ENCODE measurements at places on chromosomes 5 and 9.

- no peak for DNase-seq
Measured at GRCh38 chr5:138655530-138656190, 80.5 kb upstream of the HSPA9 start.

DNA sequence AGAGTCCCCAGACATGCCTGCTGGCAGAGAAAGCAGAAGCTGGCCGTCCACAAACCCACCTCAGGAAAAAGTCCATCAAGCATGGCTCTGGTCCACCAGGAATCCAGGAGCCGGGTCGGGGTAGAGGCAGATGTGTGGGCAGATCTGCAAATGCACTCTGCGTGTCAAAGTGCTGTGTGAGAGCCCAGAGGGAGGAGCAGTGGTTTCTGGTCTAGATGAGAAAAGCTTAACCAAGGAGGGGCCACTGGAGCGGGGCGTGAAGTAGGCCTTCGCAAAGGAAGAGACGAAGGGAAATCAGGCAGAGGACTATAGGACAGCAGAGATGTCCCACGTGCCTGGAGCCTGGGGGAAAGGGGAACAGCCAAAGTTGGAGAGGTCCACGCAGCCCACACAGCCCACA lies 40.0 kb downstream of the TTLL11 start:
- no peak for DNase-seq

- DNase-seq, result no peak
Measured at GRCh38 chr5:83428126-83428525, 43.4 kb upstream of the VCAN start.

DNA sequence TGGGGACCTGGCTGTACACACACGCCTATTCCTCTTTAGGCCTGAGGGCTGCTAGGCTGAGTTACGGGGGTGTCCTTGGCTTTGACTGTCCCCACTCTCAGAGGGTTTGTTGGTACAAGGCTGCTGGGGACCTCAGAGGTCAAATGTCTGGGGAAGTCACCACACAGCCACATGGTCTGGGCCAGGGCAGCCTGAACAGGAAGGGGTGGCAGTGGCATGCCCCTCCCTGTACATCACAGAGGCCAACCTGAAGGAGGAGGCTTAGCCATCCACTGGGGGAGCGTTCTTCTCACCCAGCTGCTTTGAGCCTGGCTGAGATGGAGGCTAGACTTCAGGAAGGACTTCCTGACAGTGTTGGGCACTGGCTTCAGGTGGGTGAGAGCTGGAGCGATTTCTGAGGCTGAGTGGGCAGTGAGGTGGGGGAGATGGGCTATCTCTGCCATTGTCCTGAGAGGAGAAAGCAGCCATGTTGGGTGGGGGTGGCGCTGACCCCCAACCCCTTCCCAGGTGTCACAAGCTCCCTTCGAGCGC lies 36.3 kb downstream of the CXXC5 start:
- DNase-seq, result no peak

DNA sequence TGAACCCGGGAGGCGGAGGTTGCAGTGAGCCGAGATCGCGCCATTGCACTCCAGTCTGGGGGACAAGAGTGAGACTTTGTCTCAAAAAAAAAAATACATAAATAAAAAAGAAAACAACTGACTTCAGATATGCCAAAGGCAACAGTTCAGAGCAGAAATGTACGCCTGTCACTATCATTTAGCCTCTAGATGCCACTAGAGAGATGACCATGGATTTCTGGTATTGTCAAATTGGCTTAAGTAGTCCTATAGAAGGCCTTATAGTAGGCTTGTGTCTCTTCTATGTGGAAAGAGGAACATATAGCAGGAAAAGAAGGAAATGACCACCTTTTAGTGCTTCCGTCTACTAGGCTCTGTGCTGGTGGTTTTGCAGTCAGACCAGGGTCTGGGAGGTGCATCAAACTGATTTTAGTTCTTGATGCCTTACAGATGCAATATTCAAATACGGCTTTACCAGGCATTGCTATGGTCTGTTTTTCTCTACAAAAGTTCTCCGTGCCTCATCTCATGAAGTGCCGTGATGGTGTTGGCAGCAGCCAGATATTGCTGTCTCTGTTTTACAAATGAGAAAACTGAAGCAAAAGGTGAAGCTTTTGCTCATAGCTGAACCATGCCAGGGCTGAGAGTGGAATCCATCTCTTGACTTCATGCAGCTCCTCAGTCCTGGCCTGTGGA lies 17.2 kb downstream of the AGXT2 start:
- no peak for DNase-seq

DNA sequence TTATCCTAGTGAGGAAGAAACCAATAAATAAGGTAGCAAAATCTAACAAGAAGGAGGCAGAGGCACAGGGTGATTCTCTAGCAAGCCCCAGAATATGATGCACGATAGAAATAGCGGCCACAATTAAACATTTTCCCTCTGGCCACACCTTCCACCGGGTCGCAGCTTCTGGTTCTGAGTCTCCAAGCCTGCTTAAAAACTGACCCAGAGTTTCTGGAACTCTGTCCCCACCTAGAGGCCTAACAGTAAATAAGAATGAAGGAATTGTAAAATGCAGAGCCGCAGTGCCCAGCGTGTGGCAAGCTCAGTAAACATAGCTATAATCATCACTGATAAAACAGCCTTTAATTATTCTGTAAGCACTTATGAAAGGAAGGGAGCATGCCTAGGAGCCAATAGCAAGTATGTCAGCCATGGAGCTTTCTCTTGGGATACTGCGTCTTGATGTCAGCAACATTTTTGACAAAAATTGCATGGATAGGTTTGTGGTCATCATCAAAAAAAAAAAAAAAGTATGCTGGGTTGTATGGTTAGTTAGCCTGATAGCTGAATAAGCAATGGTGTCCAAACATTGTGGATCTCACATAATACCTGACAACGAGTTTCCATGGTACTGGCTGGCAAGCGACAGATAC lies 465.5 kb downstream of the DNAH5 start:
- peak; percentile 49 for DNase-seq

GRCh38 chr5:81631124-81631523 lies 119.8 kb downstream of the SSBP2 start:
- DNase-seq, result no peak

DNA sequence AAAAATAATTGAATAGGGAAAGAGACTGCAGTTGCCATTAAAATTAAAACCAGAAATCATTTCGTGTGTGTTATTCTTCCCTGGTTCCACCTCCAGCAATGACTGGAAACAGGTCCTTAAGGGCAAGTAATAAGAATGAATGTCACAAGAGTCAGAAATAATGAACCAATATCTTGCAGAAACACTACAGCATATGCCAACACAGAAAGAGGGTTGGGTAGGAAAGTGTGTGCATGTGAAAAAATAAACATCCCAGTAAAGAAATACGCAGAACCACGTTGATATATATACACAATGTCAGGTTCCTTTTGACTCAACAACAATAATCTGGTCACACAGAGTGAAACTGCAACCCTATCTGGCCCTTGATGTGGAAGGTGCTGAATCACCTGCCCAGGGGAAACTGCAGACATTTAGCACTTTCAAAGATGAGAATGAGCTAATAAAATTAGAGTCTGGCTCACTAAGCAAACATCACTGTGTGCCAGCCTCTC lies 15.0 kb downstream of the HMHB1 start:
- DNase-seq, result peak; percentile 76

DNA sequence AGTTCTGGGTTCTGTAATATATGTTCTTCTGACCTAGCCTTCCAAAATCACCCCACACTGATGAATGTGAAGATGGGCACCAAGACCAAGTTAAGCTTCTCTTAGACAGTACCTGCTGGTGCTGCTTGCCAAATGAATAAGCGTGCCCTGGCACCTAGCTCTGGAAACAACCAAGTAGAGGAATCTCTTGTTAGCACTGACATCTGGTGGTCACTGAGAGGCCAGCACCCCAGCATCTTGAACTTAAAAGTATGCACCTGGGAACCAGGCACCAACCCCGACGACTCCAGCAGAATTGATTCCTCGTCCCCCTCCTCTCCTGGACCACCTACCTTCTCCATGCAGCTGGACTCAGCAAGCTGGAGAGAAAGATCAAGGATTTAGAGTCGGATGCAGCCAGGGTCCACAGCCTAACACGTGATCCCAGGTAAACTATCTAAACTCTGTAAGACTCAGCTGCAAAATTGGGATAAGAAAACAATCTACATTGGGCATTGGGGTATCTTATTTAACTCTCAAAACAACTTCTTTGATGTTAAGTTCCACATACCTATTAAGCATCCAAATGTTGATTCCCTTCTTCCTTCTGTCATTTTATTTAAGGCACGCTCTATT lies 89.8 kb downstream of the SLC1A3 start:
- peak; percentile 50 for DNase-seq

GRCh38 chr5:39760385-39761198 lies 335.8 kb upstream of the DAB2 start:
- peak; percentile 78 for DNase-seq

DNA sequence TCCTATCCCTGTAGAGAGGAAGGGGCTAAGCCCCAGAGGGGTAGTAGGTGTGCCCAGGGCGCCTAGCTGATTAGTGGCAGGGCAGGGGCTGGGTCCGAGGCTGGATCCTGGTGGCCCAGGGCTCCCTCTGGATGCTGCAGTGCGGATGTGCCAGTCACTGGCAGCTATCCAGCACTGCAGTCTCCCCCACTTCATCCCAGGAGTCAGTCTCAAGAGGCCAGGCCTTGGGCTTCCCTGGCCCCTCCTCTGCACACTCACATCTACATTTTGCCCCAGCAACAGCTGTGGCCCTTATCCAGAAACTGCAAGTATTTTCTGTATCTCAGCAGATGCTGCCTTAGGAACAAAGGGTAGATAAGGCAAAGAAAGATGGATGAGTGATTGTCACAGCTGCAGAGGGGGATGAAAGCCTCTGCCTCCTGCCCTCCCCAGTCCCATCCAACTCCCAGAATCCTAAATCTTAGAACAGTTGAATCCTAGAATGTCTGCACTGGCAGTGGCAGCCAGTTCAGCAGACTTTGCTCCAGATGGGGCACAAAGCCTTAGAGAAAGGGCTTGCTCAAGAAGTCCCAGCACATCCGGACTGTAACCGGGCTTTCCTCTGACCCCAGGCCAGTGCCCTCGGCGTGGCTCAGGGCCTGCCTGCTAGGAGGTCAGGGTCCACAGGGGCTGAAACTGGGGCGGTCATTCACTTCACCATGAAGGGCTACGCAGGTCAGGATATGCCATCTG lies 1.6 kb downstream of the ANXA6 start:
- peak; percentile 80 for DNase-seq

DNA sequence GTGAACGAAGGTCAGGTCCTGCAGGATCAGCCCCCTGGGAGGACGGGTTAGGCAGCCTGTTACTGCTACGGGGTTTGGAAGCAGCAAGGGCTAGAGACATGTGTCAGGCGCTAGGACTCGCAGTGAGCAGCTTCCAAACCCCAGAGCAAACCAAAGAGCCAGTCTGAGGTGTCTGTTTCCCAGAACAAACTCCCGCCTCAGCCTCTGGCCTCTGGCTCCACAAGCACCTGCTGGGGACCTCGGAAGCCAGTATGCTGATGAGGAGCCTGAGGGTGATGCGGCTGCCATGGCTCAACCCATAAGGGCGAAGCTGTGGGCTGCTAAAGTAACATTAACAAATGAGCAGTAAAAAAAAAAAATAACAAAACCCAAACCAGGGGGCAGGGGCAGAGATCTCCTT lies 35.0 kb downstream of the PRRT1B start:
- no peak for DNase-seq

- DNase-seq, result peak; percentile 96
Measured at GRCh38 chr9:121278477-121279261, 10.7 kb downstream of the GSN start.

GRCh38 chr9:8115570-8115969 lies 316.0 kb upstream of the DMAC1 start:
- DNase-seq, result no peak
